ENCODE measurements at places on chromosomes 3 and 15.

DNA sequence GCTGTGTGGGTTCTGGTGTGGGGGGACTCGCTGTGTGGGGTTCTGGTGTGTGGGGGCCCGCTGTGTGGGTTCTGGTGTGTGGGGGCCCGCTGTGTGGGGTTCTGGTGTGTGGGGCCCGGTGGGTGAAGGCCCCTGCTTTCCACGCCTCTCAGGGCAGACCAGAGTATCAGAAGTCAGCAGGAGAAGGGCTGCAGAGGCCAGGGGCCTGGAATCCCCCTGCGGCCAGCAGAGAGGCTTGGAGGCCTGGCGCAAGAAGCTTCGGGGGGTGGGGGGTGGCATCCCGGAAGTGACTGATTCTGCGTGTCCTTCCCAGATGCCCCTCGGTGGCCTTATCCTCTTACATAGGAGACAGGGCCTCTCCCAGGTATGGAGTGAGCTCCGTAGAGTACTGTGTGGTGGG is 37.4 kb downstream of the TNK2 start:
- DNase-seq: no peak

- no peak for DNase-seq
Observed at GRCh38 chr3:10206166-10206511, 41.4 kb downstream of the IRAK2 start.

- no peak for DNase-seq
Observed at GRCh38 chr3:178295292-178295912, 240.8 kb upstream of the KCNMB2 start.

DNA sequence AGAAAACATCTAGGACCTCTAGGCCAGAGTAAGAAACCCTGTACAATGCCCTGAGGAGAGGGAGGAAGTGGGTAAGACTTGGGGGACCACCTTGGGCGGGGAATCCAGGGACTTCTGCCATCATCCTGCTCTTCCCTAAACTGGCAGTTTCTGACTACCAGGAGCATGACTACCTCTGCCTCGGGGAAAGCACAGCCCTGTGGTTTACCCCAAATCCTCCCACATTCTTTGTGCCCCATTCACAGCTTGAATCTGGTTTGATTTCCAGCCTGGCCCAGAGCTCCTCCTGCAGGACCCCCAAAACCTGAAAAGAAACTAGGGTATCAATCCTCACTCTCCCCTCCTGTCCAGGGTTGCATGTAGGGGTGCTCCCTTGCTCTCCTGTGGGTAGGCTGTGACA is 4.7 kb downstream of the C3orf18 start:
- DNase-seq: no peak

DNA sequence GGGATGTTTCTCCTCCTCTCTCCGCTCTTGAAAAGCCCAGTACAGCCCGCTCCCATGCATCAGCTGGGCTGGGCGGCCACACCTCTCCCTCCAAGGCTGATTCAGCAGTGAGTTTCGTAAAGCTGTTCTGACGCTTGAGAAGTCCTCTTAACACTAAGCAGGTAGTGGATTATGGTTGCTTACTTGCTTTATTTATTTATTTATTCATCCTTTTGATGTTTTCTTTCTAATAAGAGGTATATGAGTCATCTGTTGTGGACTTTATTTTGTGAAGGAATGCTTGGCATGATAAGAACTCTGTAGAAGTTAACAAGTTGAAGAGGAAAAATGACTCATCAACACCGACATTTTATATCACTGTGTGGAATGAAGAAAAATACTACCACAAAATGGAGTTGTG is 285.0 kb downstream of the SQOR start:
- DNase-seq: no peak

- DNase-seq: no peak
Observed at GRCh38 chr3:35772381-35773015, 133.2 kb downstream of the ARPP21 start.

- no peak for DNase-seq
Observed at GRCh38 chr15:60379525-60380274, 18.1 kb downstream of the ANXA2 start.

DNA sequence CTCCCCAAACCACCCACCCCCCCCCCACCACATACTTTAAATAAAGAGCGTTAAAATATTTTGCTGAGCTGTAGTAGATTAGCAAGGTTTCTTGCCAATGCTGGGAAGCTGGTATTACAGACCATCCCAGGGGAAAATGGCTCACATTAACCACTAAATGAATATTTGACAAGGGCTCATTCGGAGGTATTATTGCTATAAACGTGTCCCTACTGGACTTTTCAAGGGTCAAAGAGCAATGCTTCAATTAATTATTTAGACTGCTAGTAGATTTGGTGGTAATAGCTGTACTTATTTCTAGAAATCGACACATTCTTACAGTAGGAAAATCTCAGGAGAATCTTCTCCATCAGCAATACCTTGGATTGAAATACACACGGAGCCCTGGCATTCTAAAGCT is 5.2 kb downstream of the SOX2 start:
- no peak for DNase-seq

- DNase-seq: no peak
Observed at GRCh38 chr3:47273564-47273963, 9.0 kb downstream of the KIF9 start.

GRCh38 chr3:8458238-8458661 is 43.4 kb upstream of the LMCD1 start:
- DNase-seq: no peak

DNA sequence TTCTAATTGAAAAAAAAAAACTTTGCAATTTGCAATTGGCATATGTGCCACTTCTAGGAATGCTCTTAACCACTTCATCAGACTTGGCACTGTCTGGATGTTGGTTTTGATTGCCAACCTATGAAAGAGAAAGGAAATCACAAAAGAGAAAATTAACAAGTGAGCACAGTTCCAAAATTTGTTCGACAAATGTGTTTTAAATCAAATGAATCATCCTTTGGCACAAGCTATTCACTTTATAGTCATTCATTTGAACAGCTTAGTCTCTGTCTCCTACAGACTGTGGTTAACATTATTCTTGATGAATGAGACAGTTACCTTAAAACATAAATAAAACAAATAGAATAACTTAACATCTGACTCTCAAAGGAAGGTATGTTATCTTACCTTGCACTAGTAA is 265.0 kb downstream of the EPHA3 start:
- no peak for DNase-seq

- DNase-seq: no peak
Observed at GRCh38 chr3:150384296-150385212, 23.5 kb upstream of the TSC22D2 start.

DNA sequence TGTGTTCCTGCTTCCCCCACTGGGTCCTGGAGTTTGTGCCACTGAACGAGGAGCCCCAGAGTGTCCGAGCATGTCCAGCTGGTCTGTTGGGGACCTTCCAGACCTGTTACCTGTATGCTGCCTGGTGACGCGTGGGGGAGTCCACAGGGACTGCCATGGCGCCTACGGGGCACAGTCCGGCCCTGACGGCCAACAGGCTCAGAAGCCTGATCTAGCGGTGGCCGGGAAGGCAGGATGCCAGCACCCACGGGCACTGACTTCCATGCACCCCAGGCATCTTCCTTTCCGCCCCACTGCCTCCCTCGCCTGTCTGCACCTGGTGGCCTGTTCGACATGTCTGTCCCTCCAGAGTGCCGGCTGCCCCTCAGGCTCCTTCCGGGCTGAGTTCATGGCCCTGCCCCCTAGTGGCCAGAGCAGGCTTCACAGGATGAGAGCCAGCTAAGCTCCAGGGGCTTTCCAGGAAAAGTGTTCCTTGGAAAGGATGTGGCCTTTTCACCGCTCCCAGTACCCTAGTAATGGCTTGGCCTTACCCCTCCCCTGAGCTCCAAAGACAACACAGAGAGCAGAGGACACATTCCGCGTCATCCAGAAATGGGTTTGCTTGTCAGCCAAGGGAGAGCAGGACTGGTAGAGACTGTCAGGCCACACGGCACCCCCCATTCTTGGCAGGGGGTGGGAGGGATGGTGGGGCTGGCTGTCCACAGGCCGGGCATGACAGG is 35.7 kb downstream of the NGRN start:
- DNase-seq: peak; percentile 31

DNA sequence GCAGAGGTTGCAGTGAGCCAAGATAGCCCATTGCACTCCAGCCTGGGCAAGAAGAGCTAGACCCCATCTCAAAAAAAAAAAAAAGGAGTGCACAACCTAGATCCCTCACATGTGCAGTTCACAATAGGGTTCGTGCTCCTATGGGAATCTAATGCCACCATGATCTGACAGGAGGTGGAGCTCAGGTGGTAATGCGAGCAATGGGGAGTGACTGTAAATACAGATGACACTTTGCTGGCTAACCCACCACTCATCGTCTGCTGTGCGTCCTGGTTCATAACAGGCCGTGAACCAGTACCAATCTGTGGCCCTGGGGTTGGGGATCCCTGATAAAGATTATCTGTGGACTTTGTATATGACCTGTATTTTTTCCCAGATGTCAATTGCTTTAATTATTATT is 16.7 kb downstream of the USP8 start:
- no peak for DNase-seq

DNA sequence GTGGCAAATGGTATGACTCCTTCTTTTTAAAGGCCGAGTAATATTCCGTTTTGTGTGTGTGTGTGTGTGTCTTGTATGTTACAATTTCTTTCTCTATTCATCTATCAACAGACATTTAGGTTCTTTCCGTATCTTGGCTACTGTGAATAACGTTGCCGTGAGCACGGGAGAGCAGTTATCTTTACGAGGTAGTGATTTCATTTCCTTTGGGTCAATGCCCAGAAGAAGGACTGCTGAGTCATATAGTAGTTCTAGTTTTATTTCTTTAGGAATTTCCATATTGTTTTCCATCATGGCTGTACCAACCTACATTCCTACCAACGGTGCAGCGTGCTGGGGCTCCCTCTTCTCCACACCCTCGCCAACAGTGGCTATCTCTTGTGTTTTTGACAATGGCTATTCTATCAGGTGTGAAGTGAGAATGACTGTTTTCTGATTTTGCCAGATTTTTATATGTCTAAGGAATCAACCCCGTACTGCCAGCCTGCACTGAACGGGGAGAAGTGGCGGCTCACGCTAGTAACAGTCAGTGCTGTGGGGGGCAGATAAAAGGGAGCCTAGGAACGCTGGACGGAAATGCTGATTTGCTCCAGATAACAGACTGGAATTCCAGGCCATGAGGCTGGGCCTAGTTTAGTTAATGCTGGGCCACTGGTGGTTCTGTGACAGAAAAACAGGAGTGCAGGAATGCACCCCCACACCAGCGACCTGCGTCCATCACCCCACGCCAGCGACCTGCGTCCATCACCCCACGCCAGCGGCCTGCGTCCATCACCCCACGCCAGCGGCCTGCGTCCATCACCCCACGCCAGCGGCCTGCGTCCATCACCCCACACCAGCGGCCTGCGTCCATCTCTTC is 168.1 kb downstream of the XXYLT1 start:
- DNase-seq: no peak

GRCh38 chr3:100260685-100261484 is at the start of gene TBC1D23:
Gene TBC1D23, plus strand, starts transcription at chr3:100260992. Its CDS starts 27 bp downstream, at chr3:100261019.
- peak; percentile 98 for DNase-seq

- DNase-seq: no peak
Observed at GRCh38 chr15:91790836-91791235, 62.7 kb upstream of the SLCO3A1 start.

GRCh38 chr3:8011902-8012301 is 489.7 kb upstream of the LMCD1 start:
- DNase-seq: no peak

DNA sequence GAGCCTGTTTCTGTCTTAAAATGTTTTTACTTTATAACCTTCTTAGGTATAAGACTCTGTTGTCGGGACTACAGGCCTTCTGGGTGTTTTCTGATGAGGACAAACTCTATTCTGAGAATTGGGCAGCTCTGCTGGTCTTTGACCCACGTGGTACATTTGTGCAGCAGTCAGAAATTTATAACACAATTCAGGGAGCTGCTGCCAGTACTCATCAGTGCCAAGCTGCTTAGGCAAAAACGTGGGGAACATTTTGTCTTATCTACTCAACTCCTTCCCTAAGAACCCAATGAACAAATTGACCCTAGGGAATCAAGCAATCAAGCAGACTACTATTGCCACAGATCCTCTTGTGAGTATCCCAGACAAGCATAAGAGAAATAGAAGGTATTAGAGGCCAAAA is 180.7 kb upstream of the PDZRN3 start:
- no peak for DNase-seq

GRCh38 chr15:70829371-70830166 is 24.4 kb downstream of the LARP6 start:
- DNase-seq: no peak

GRCh38 chr15:96285305-96285704 is 45.2 kb upstream of the NR2F2 start:
- DNase-seq: no peak

- DNase-seq: no peak
Observed at GRCh38 chr3:161672478-161672877, 175.9 kb downstream of the OTOL1 start.

DNA sequence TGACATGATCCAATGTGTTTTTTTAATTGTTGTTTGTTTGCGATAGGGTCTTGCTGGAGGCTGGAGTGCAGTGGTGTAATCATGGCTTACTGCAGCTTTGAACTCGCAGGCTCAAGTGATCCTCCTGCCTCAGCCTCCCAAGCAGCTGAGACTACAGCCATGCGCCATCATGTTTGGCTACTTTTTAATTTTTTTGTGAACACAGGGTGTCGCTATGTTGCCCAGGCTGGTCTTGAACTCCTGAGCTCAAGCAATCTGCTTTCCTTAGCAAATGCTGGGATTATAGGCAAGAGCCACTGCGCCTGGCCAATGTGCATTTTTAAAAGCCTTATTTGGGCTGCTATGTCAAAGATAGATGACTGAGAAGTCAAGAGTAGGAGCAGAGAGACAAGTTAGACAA is 123.0 kb downstream of the EDEM1 start:
- DNase-seq: no peak

- DNase-seq: no peak
Observed at GRCh38 chr3:127685708-127686511, 13.2 kb downstream of the ABTB1 start.

GRCh38 chr15:81385721-81386076 is 11.7 kb upstream of the TMC3 start:
- DNase-seq: no peak

- no peak for DNase-seq
Observed at GRCh38 chr15:90530250-90531051, 728 bp downstream of the CRTC3 start.

GRCh38 chr15:67783303-67783702 is 42.0 kb upstream of the SKOR1 start:
- no peak for DNase-seq

GRCh38 chr3:50806806-50807205 is 132.1 kb downstream of the DOCK3 start:
- no peak for DNase-seq
